NCI-H1694 (cell line): ENCODE measurements at places on chromosomes 5 and 9.
A peak's percentile ranks its signal among the peaks of the same experiment; 100 is the strongest.

- DNase-seq = no peak
These were observed 76.8 kb downstream of the RNF130 start for GRCh38 chr5:179994583-179995323.

DNA sequence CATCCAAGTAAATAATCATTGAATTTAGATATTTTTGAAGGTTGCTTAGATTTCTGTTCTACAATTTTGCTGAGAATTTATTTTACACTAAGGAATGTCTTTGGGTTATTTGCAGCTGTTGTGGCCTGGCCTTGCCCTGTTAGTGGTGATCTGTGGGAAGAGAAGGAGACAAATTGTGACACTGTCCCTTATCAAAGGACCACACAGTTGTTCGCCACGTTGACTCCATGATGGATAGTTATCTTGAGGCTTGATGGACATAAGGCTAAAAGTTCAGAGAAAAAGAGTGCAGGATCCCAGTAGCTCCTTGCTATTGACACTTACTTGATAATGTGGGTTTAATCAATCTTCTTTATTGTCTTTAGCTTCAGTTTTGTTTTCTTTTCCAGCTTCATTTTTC, 186.6 kb upstream of the MEF2C start:
- no peak for DNase-seq

- no peak for DNase-seq
These were observed 1.9 kb upstream of the ATG10 start for GRCh38 chr5:81969912-81970311.

- DNase-seq = no peak
These were observed 44.5 kb upstream of the CDH6 start for GRCh38 chr5:31148959-31149475.

GRCh38 chr9:76025286-76025685, 134.8 kb downstream of the PCSK5 start:
- no peak for DNase-seq

- DNase-seq = no peak
These were observed 73.6 kb downstream of the USP20 start for GRCh38 chr9:129908906-129909305.

DNA sequence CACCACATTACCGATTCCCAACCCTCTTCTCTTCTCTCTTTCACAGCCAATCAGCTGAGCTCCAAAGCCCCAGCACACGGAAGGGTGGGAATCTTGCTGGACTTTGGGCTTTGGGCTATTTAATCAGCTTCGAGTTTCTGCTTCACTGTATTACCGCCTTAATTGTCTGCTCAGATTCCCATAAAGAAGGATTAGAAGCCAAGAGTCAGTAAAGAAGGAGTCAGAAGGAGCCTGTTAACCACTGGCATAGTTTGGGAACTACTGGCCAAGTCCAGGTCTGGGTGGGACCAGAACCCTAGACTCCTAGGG, 4.4 kb downstream of the SPRY4 start:
- DNase-seq = no peak

- no peak for DNase-seq
These were observed 32.9 kb upstream of the TGFBR1 start for GRCh38 chr9:99072040-99072394.

GRCh38 chr5:152607401-152608160, 202.5 kb upstream of the NMUR2 start:
- DNase-seq = no peak

GRCh38 chr9:81377320-81377719, 312.0 kb downstream of the TLE1 start:
- no peak for DNase-seq

GRCh38 chr5:69415584-69415958, 655 bp downstream of the MARVELD2 start:
- no peak for DNase-seq

DNA sequence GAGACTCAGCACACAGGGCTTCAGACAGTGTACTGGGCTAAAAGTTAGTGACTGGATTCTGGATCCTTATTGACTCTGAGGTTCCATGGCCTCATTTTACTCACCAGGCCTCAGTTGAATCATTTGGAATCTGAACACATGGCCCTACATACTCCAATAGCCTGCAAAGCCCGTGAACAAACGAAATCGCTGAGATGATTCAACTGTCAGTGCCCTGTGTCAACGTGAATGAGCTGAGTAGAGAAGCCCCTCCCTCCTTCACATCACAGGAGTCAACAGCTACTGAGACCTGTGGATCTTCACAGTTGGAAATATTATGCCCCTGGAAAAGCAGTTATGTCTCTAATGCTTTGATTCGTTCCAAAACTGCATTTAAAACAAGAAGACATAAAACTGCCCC, 429.3 kb downstream of the GADD45G start:
- no peak for DNase-seq

DNA sequence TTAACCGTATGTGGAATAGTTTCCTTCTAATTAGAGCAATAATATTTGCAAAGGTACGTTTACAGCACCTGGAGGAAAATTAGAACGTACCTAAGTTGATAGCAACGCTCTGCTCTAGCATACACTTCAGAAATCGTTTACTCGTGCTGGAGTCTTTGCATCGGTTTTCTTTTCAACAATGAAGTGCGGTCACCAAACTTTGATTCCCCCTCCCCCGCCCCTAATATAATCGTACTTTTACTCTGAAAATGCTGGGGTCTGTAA, 506 bp downstream of the ADAMTS19 start:
- DNase-seq = no peak

DNA sequence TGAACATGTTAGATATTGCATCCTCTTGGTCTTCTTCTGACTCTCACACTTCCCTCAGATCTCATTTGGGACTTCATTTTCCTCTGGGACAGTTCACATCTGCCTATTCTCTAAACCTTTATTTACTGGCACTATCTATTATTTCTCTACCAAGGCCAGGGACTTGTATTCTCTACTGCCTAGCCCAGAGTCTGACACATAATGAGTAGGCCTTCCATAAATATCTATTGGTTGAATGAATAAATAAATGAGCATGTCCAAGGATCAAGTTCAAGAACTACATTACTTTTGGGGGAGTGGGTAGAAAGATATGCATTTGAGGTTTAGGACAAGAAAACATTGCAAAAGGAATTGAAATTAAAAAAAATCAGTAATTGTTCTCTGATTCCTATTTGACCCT, 250.3 kb downstream of the TRIM32 start:
- no peak for DNase-seq

DNA sequence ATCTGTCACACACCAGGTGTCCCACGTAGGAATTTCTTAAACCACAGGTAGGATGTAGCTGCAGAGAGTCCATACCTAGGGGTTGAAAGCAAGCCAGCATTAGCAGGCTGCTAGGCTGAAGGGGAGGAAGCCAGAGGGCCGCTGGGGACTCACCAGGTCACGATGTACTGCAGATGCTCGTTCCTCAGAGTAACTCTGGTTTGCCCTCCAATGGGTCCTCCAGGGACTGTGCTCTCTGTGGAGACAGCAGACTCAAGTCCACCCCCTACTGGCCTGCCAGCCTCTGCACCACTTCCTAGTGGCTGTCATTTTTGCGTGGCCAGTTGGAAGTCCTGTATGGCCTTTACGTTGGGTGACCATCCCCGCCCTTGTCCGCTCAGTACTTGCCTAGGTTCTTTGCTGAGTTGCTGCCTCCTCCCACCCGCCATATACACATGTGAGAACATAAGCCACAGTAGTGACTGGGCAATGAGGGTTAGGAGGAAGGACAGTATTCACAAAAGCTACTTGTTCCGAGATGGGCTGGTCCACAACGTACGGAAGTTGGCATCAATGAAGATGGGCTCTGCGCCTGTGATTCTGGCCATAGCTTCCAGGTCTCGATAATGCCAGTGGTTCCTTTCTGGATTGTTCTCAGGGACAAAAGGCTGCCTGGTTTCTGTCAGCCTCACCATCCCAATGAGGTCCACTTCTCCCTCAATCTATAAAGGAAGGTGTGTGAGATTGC, 4.1 kb downstream of the RPL7A start:
- no peak for DNase-seq

- no peak for DNase-seq
These were observed 362.0 kb downstream of the SPOCK1 start for GRCh38 chr5:137136991-137137632.

DNA sequence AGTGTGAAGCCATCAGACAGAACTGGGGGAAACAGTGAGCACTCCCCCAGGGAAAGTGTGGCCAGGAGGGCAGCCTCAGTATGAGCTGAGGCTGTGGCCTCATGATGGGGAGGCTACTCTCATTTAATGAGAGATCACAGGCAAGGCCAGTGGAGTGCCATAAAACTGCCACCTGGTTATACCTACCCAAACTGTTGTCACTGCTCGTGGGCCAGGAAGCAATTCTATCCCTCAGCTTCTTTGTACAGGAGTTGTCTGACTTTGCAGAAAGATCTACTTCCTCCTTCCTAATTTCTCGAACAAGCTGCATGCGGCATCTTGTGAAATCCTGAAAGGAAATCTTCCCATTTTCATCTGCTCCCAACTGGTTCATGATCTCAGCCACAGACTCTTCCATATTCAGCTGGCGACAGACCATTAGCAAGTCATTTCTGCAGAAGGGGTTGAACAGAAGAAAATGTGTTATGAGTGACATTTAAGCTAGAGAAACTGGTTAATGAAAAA, 50.0 kb downstream of the TSSK1B start:
- no peak for DNase-seq

- DNase-seq = peak; percentile 17
These were observed 182.4 kb downstream of the NFIB start for GRCh38 chr9:14131356-14132088.

DNA sequence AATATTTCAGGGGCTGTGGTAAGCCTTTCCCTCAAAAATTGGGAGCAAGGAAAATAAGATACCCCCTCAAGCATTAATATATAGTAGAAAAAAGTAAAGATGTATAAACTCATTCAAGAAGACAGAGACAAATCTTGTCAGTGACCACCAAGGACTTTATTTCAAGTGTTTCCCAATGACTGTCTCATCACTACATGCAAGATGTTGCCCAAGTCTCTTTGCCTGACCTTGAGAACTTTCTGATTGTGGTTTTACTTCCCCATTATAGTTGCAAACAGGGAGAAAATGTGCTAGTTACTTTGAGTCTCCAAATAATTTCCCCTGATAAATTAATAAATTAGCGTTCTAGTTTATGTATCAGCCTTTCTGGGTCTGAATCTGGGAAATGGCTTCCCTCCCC, 4.0 kb upstream of the SLC46A2 start:
- DNase-seq = no peak

GRCh38 chr9:93072383-93072795, 13.9 kb downstream of the SUSD3 start:
- DNase-seq = no peak

- no peak for DNase-seq
These were observed 42.0 kb downstream of the PIP5K1B start for GRCh38 chr9:68747043-68747533.

DNA sequence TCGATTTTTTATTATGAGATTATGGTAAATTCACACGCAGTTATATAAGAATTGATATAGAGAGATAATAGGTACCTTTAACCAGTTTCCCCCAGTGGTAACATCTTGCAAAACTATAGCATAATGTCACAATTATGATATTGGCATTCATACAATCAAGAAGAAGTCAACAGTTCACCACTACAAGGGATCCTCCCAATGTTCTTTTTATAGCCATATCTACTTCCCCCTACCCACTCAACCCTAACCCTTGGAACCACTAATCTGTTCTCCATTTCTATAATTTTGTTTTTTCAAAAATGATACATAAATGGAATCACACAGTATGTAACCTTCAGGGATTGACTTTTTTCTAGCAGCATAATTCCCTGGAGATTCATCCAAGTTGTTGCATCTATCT, 9.8 kb downstream of the ACTL7B start:
- no peak for DNase-seq

DNA sequence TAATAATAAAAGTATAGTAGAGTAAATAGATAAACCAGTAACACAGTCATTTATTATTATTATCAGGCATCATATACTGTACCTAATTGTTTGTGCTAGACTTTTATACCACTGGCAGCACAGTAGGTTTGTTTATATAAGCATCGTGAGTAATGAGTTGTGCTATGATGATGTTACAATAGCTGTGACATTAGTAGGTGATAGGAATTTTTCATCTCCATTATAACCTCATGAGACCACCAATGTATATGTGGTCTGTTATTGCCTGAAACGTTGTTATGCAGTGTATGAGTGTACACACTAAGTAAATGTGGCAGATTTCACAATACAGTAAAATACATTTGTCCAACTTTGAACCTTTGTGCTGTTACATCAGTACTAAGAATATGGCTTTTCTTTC, 72.7 kb upstream of the SPATA31D4 start:
- no peak for DNase-seq

DNA sequence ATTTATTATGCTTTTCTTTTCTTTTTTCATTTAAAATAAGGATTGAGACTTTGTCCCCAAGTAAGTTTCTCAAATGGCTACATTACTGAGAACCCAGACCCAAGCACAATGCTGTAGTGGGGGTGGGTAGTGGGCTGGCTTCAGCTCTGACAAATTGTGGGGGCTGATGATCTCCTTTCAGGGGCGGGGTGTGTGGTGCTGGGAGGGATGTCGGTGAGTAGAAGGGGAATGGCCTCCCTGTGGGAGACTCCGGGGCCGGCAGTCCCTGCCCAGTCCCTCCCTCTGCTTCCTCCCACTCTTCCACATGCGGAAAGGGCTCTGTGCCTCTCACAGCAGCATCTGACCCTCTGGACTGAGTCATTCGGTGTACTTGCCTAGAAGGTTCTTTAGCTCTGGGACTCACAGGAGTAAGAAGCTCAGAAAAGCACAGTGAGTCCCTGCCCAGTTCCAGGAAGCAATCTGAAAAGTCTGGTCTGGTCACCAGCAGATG, 14.3 kb downstream of the CD180 start:
- DNase-seq = no peak

DNA sequence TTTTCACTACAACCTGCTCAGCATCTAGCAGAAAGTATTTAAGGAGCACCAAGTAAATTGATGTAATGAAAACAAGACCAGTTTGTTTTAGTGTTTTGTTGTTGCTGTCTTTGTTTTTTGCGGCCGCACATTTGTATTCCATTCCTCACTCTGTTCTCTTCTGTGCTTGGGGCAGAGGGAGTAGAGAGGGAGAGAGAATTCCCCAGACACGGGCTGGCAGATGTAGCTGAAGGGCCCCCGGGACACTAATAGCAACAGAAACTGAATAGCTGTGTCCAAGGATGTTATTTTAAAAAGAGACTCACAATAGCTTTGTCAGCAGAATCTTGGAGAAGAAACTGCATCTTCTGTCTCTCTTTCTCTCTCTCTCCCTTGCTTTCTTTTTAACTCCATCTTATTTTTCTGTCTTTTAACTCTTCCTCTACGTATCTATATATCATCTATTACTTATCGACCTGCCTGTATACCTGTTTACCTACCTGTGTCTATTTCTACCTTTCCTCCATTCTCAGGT, 145.3 kb downstream of the PAPPA start:
- DNase-seq = no peak

DNA sequence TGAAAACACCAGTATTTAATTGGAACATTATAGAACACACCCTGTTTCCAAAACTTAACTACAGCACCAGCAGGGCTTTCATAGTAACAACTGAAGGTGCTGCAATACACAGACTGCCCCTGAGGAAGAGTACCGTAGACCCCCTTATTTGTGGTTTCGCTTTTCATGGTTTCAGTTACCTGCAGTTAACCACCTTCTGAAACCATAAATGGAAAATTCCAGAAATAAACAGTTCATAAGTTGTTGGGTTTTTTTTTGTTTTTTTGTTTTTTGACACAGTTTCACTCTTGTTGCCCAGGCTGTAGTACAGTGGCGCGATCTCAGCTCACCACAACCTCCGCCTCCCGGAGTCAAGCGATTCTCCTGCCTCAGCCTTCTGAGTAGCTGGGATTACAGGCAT, 9.5 kb upstream of the GLDC start:
- no peak for DNase-seq

GRCh38 chr5:122611406-122611805, 163.5 kb upstream of the SNX2 start:
- DNase-seq = no peak
